ENCODE measurements at places on chromosomes 4 and X.

DNA sequence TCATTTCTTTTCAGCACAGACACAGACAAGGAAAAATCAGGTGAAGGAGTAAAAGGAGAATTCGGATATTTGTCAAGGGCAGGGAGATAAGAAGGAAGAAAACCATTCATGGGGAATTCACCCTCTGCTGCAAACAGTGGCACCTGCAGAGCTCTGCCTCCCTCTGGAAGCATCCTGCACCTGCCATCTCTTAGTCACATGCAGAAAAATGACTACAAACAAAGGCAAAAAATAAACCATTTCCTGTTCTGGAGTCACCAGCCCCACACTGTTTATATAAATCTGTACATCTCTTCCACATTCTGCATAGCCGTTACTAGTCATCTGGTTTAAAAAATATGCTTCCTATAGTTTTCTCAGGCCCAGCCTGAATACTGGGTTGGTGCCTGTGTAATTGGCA is 205.3 kb downstream of the ARAP2 start:
- no peak for DNase-seq

GRCh38 chr4:75654905-75655304 is 18.3 kb downstream of the G3BP2 start:
- DNase-seq: no peak

GRCh38 chr4:51995647-51996220 is 24.4 kb downstream of the LRRC66 start:
- no peak for DNase-seq

DNA sequence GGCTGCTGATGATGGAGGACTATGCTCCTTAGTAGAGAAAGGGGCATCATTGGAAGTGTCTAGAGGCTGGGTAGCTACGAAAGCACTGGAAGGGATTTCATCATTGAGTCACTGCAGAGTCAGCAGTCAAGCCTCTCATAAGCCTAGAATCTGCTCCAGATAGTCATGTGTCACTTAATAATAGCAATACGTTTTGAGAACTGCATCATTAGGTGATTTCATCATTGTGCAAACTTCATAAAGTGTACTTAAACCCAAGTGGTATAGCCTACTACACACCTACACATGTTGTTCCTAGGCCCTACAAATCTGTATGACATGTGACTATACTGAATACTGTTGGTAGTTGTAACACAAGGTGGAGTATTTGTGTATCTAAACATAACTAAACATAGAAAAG is 165.6 kb downstream of the PTTG2 start:
- DNase-seq: no peak

- DNase-seq: no peak
Observed at GRCh38 chr4:76155979-76156378, 7.8 kb upstream of the NUP54 start.

DNA sequence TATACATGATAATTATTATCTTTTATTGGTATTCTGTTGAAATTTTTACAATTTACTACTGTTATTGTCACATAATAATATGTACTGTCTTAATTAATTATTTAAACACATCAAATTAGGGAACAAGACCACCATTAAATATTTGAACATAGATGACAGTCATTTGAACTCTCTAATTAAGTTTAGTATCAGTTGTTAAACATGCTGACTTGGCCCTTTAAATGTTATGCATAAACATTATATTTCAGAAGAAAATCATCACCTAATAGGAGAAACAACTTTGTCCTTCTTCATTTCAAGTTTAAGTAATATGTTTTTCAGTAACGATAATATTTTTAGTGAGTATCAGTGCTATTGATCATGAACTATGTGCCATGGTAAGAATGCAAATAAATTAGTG is 623.5 kb upstream of the GNPDA2 start:
- DNase-seq: no peak

- DNase-seq: no peak
Observed at GRCh38 chrX:12874581-12874980, 7.7 kb downstream of the TLR7 start.

Data from KG1 (cell line).